ENCODE measurements at places on chromosomes 4 and X. TPM values are rescaled to one million over a fixed set of nuclear protein-coding genes. Genes with fewer than 3 reads are reported as not detected.

DNA sequence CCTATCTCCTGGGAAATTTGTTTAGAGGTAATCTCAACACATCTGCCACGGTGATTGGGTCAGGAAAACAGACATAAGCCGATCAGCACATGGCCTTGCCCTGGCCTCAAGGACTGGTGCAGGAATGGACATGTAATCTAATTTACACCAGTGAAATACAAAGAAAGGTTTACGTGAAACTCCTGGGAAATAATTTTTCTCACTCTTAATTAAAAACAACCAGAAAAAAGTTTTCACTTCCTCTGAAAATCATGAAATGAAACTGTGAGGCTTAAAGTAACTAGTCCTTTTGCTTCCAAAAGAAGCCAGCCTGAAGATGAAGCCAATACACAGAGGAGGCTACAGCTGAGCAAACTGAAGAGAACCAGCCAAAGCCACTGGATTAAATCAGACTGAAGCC, 154.1 kb upstream of the FAM241A start:
- no peak for DNase-seq

GRCh38 chr4:6674500-6675149, 19.1 kb upstream of the S100P start:
- no peak for DNase-seq

- no peak for DNase-seq
Observed at GRCh38 chr4:74235135-74235534, 73.1 kb upstream of the EPGN start.

DNA sequence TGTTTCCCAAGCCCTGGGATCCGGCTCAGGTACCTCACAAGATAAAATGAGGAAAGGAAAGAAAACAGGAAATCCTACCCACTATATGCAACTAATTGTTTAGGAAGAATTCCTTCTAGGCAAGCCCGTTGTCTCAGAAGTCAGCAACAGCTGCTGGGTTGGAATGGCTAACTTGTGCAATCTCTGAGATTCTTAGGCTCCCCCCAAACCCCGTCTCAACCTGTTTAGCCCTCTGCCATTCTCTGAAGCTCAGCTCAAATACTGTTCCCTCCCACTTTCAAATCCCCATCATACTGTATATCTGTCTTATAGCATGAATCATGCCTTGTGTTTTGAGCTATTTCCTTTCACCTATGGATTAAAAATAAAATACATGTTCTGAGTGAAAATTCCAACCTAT, 28.9 kb downstream of the STARD8 start:
- no peak for DNase-seq

DNA sequence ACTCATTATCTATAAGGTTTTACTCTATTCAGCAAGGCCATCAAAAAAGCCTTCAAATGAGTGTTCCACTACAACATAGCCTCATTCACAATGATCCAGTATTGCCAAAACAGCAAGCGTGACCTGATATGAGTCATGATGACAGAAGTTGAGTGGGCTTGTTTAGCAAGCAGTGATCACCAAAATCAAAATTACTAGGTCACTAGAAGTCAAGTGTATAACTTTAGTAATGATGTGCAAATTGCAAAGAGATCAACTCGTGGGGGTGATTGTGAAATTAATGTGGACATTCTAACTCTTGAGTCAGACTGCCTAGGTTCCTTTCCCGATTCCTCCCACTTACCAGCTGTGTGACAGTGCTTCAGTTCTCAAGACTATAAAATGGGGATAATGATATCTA, 124.5 kb downstream of the CHM start:
- no peak for DNase-seq

DNA sequence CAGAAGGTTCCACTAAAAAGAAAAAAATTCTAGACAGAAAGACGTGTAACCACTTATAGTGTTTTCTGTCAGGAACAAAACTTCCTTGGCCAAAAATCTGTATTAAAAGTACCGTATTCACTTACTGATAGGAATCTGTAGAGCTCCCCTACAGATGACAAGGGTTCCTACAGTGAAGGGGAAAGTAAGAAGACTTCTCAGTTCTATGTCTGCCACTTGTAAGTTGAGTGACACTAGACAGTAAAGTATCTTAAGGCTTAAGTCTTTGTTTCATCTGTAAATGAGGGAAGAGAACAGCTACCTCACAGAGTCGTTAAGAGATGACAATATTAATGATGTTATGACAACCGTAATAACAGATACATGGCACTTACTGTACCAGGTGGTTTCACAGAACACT, 3.3 kb downstream of the COQ2 start:
- no peak for DNase-seq

The ZNF711 gene
- total RNA-seq: 0.84 TPM

DNA sequence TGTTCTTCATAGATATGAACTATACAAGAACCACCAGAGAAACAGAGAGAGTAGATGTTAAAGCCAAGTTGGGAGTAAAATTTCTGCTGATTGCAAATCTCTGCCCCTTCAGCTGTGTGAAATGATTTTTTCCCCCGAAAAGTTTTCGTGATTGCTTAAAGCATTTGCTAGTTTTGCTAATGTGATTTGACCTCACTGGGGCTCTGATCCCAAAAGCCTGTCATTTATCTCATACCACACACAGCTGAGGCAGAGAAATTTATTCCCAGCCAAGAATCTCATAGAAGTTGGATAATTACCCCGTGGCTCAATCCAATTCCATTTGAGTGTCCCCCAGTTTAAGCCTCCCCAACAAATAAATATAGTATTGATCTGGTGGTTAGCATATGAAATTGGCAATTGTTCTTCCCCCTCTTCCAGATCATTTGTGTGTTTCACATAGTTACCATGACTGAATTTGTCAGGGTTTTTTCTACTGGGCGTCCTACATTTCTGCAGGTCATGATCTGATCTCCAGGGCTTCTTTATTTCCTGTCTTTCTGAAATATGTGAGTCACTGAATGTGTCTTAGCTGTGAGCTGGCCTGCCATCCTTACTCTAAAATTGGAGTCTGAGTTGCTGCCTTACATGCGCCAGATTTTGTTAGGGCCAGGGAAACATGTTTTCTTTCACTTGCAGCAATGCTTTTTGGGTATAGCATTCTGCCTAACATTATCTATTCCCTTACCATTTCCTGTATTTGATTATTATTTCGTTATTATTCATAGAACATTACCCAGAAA, 167.5 kb upstream of the FRMPD4 start:
- no peak for DNase-seq

DNA sequence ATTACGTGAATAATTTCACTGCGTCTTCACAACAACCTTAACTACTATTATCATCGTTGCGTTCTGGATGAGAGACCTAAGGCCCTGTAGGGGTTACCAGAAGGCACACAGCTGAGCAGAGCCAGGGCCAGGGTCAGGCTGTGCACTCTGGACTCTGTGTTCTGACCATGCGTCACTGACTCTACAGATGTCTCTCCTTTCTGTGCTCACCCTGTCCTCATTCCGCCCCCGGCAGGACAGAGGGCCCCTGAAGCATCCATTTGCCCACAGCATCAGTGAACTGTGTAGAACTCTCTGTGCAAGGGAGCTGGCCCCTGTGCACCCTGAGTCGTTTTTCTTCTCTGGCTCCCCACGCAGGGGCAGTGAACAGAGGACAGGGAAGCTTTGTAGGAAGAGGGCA, 21.3 kb downstream of the GPKOW start:
- no peak for DNase-seq

The SOX3 gene
- total RNA-seq: not detected

DNA sequence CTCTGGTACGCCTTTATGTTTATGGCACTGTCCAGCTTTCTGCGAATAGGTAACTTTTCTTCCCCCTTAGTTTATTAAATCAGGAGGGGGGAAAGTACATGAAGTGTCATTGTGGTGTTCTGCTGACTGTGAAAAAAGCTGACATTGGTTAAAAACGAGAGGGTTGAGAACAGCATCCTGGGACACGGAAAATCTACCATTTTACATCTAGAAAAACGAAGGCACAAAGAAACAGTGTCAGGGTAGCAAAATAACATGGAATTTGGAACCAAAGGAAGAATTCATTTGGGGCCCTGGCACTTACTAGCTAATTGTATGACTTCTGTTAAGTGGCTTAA, 1.2 kb upstream of the AMOT start:
- DNase-seq: no peak

DNA sequence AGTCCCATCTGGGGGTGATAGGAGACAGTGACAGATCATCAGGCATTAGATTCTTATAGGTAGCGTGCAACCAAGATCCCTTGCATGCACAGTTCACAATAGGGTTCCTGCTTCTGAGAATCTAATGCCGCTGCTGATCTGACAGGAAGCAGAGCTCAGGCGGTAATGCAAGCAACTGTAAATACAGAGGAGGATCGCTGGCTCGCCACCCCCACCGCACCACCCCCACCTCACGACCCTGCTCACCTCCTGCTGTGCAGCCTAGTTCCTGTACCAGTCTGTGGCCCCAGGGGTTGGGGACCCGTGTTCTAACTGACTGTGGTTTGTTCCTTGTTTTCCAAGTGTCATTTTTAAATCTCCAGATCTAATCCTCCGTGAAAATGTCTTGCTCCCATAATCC, 89.0 kb upstream of the MAPK10 start:
- no peak for DNase-seq

GRCh38 chrX:139158256-139158655, 372.3 kb upstream of the F9 start:
- no peak for DNase-seq
